Left ventricle myocardium inferior (tissue), 1 donor: ENCODE measurements at places on chromosomes 1 and 21.

GRCh38 chr1:242019018-242019417, 20.1 kb upstream of the MAP1LC3C start:
- no peak for DNase-seq

DNA sequence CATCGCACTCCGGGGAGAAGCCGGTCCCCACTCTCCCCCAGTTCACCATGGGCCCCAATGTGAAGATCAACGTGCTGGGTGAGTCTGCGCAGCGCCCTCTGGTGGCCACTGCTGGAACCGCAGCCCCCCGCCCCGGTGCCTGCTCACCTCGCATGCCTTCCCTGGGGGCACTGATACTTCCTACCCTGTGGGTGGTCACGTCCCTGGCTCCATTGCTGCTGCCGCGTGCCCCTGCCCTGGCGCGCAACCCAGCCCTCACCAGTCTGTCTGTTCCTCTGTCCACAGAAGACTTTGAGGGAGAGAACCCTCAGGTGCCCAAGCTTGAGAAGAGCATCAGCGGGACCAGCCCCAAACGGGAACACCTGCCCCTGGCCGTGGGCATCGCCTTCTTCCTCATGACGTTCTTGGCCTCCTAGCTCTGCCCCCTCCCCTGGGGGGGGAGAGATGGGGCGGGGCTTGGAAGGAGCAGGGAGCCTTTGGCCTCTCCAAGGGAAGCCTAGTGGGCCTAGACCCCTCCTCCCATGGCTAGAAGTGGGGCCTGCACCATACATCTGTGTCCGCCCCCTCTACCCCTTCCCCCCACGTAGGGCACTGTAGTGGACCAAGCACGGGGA, 7.6 kb downstream of the EFNA3 start:
- peak; percentile 67 for DNase-seq

DNA sequence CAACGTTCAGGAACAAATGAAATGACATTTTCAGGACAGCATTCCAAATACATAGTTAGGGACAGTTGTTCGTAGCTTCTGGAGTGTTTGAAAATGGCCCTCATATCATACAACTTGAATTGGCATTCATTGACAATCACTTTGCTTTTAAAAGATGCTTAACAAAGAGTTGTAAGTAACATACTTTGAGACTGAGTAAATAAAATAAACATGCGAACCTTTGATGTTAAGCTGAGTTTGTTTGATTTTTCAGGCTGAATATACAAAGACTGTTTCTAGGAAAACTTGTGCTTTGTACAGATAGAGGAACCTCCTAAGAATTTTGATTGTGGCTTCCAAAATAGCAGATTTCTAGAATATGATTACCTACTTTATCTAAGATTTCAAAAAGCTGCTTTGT, 45.3 kb downstream of the ITSN1 start:
- DNase-seq = no peak

- no peak for DNase-seq
Observed at GRCh38 chr1:8121261-8122159, 95.4 kb upstream of the ERRFI1 start.

DNA sequence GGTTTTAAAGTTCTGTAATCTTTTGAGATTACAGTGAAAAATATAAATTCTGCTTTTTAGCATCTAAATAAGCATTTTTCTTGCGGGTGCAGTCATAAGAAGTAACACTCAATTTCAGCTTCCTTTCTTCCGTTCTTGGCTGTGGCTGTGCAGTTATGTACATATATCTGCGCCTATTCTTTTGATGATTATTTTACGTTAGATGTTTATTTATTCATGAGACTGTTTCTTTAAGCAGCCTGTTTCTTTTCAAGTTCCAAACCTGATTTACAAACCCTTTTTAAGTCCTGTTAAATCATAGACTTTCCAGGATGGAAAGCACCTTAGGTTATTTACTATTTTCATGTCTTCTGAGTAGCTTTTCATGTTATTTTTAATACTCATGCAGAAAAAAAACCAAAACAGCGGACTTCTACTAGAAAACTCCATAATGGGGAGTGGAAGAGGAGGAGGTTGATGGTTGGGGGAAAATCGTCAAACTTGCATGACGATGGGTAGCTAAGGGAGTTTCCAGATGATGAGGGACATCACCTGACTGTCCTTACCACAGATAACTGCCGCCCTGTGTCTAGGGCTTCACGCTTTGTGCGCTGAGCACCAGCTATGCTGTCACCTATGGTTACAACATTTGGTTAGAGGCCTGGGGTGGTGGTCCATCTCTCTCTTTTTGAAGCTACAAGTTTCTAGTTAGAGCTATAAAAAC, 2.6 kb downstream of the PRDM2 start:
- no peak for DNase-seq

- DNase-seq = no peak
Observed at GRCh38 chr1:27153927-27154358, 982 bp downstream of the SLC9A1 start.

- no peak for DNase-seq
Observed at GRCh38 chr1:37574834-37575480, 18.2 kb downstream of the DNALI1 start.

DNA sequence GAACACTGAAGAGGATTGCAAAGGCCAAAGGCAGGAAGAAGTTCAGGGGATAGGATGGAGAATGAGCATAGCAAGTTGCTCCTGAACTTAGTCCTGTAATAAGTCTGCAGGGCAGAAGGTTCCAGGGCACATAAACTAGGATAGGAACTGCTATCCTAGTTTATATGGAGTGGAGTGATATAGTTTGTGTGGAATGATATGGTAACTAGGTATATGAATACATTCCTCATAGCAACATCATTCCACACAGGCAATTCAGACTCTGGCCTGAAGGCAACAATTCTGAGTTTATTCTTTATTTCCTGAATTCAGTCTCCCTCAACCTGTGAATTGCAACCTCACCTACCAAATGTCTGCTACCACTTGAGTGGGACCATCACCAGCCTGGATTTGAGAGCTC, 154.9 kb upstream of the GREM2 start:
- DNase-seq = no peak

- DNase-seq = no peak
Observed at GRCh38 chr1:69221524-69221923, 346.2 kb upstream of the LRRC7 start.

GRCh38 chr1:14756589-14757285, 158.3 kb downstream of the KAZN start:
- no peak for DNase-seq

DNA sequence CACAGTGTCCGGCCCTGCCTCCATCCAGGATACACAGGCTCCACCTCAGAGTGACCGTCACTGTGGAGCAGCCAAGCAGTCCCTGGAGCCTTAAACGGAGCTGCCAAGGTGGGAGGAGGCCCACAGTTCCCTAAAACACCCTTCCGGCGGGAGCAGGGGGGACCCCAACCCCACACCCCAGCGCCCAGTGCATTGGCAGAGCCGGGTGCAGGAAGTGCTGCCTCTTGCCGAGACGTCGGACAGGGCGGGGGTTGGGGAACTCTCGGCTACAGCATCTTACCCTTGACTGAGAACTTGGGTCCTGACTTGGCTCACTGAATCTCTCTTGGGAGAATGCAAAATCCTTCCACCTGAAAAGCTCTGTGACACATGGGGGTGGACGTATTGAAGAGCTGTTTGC, 38.7 kb upstream of the TMEM51 start:
- no peak for DNase-seq
